Fibroblast of gingiva (primary cell): ENCODE measurements at places on chromosomes 7 and 10.

DNA sequence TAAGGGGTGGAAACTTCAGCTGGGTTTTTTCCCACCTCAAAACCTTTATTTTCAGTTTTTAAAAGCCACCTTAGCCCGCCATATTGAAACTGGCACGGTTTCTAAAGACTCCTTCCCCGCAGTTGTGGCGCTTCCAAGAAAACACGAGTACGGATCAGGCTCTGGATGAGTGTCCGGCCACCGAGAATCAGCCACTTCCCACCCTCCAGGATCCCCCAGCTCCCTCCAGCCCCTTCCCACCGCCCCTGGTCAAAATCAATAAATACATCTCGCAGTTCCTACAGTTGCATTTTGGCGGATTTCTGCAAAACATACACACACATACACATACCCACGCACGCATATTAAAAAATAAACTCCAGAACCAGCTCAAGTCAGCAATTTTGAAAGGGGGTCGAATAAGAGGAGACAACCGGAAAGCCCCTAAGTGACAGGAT, 1.1 kb downstream of the SFMBT2 start:
- DNase-seq = no peak

GRCh38 chr10:58281092-58281752, 12.3 kb downstream of the CISD1 start:
- DNase-seq = no peak

GRCh38 chr7:128708824-128709223, 30.3 kb upstream of the CALU start:
- no peak for DNase-seq

- DNase-seq = no peak
These were observed 683.8 kb upstream of the ANKRD30A start for GRCh38 chr10:36441557-36441956.
